Left cardiac atrium (tissue), 4 donors: ENCODE measurements at places on chromosomes 3 and 15. TPM values are rescaled to one million over a fixed set of nuclear protein-coding genes. Genes with fewer than 3 reads are reported as not detected.

GRCh38 chr3:129015388-129016105, 14.4 kb downstream of the EFCC1 start:
- DNase-seq: peak; percentile 65

DNA sequence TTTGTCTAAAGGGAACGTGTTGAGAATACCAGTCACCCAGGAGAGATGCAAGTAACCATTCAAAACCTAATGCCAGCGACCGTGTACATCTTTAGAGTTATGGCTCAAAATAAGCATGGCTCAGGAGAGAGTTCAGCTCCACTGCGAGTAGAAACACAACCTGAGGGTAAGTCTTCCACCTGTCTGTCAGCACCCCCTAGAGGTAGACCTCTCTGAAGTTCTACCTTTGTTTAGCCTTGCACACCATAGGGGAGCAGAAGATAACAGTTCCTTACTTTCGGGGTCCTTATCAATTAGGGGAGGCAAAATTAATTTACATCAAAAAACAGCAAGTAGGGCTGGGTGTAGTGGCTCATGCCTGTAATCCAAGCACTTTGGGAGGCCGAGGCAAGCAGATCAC, 124.4 kb downstream of the HCN4 start:
- DNase-seq: no peak

DNA sequence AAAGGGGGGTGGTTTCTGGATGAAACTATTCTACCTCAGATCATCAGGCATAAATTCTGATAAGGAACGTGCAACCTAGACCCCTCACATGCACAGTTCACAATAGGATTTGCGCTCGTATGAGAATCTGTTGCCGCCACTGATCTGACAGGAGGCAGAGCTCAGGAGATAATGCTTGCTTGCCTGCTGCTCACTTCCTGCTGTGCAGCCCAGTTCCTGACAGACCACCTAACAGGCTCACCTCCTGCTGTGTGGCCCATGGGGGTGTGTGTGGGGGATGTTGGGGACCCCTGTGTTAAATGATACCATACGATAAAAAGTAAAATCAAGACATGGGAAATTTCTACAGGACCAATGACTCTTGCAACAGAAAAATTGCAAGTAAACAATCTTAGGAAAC, 24.0 kb downstream of the CP start:
- DNase-seq: no peak

DNA sequence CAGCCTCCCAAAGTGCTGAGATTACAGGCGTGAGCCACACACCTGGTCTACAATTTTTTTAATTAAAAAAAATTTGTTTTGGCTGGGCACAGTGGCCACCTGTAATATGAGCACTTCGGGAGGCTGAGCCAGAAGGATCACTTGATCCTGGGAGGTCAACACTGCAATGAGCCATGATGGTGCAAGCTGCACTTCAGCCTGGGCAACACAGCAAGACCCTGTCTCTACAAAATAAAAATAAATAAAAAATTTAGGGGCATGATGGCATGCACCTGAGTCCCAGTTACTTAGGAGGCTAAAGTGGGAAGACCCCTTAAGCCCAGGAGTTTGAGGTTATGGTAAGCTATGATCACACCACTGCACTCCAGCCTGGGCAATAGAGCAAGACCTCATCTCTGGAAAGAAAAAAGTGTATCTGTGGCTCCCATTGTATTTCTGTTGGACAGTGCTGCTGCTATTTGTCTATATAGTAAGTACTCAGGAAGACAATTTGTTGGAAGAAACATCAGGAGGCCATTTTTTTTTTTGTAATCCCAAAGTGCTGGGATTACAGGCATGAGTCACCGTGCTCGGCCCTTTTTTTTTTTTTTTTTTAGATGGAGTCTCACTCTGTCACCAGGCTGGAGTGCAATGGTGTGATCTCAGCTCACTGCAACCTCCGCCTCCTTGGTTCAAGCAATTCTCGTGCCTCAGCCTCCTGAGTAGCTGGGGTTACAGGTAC, 27.5 kb upstream of the SH3BP5 start:
- DNase-seq: no peak

DNA sequence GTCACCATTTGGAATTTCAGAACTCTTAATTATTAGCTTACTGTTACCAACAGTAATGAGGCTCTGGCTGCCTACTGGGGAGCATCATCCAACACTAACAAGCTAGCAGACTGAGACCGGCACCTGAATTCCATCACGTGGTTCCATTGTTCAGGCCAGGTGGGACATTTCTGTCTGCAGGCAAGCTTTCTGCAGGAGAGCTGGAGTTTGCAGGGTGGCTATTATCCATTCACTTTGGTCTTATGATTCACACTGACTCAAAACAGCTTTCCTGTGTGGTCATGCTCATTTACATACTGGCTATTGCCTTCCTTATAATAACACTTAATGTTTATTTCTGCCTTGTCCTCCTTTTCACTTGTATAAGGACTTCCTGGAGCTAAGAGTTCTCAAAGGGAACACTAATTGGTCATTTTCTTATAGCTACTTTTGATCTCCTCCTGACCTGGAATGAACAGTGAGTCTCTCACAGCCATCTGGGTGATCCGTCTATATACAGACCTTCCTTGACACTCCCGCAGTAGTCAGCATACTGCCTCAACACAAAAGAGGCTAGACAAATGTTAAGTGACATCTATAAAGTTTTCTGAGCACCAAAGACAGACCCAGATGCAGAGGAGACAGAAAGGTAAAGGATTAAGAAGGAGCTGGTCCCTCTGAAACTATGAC, 695.4 kb downstream of the FHIT start:
- DNase-seq: no peak

GRCh38 chr3:71728632-71729342, 3.6 kb upstream of the EIF4E3 start:
- no peak for DNase-seq

- peak; percentile 71 for DNase-seq
Measured at GRCh38 chr15:51759557-51760070, 8.2 kb downstream of the TMOD2 start.

The MESP2 gene
- total RNA-seq: 0.16 TPM

- DNase-seq: no peak
Measured at GRCh38 chr3:39453134-39453533, 14.3 kb upstream of the MOBP start.

GRCh38 chr3:37660782-37661181, 200.9 kb upstream of the CTDSPL start:
- no peak for DNase-seq

- DNase-seq: no peak
Measured at GRCh38 chr15:63858881-63859280, 25.1 kb upstream of the HERC1 start.

DNA sequence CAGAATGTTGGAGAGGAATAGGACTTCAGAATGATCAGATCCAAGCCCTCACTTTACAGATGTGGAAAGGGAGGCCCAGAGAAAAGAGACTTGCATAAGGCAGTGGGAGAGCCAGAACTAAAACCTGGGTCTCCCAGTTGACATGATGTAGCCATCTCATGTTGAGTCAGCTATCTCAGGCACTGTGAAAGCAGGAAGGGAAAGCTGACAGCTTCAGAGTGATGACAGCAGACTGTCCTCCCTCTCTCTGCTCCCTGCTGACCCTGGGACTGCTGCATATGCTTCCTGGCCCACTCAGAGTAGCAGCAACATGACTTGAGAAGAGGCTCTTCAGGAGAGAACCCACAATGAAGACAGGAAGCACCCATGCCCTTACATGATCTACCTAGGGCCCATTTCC, 14.7 kb downstream of the FHIT start:
- no peak for DNase-seq

- no peak for DNase-seq
Measured at GRCh38 chr3:150613709-150614480, 10.8 kb downstream of the SELENOT start.
